OCI-LY7 (cell line): ENCODE measurements at places on chromosomes 7 and 10.
A peak's percentile ranks its signal among the peaks of the same experiment; 100 is the strongest.

GRCh38 chr7:43469051-43469450 lies 113.9 kb upstream of the STK17A start:
- DNase-seq: no peak

DNA sequence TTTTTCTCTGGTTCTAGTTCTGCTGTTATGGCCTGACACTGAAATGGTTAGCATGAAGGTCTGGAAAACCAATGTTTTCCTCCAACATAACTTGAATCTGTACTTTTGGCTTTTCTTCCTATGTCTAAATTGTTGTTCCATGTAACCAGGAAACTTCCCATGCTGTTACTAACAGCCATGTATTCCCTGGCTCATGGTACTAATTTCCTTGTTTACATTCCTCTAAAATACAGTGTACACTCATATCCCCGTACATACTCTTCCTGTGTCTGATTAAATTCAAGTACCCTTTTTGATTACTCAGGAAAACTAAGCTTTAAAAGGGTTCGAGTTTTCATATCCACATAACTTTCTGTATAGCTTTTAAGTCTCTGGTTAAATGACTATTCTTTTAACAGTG lies 12.3 kb upstream of the ACSM6 start:
- DNase-seq: no peak

GRCh38 chr10:79186486-79187120 lies 117.8 kb downstream of the ZMIZ1 start:
- DNase-seq: no peak

DNA sequence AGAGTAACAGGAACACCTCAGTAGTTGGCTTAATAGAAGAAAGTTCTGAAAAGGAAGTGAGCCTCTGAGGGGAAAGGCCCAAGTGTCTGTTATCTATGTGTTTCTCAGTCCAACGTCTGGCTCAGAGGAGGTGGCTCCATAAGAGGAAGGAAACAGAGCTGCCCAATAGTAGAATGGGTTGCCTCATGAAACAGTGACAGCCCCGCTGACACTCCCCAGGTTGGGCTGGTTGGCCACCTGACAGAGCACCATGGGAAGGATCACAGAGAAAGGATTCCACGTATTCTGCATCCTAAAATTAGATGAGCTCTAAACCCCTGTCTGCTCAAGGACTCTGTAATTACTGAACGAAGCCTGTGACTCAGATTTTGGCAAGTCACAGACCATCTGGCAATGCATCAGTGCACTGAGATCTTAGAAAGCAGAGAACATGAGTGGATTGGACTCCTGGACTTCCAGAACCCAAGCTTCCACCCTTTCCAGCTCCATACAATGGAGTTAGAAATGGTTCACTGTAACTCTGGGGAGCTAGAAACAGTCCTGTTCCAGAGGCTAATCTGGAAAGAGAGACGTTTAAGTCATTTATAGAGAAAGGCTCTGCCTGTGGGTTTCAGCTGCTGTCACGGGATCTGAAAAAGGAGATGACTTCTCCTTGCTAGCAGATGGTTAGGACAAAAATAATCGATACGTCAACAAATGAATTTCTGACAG lies 2.9 kb downstream of the PKD2L1 start:
- DNase-seq: peak; percentile 79

GRCh38 chr10:68877482-68878110 lies 23.5 kb upstream of the DDX50 start:
- no peak for DNase-seq

GRCh38 chr10:85666987-85667386 lies 699.6 kb downstream of the GRID1 start:
- no peak for DNase-seq

GRCh38 chr10:96491303-96491702 lies 22.4 kb downstream of the TLL2 start:
- DNase-seq: peak; percentile 19

DNA sequence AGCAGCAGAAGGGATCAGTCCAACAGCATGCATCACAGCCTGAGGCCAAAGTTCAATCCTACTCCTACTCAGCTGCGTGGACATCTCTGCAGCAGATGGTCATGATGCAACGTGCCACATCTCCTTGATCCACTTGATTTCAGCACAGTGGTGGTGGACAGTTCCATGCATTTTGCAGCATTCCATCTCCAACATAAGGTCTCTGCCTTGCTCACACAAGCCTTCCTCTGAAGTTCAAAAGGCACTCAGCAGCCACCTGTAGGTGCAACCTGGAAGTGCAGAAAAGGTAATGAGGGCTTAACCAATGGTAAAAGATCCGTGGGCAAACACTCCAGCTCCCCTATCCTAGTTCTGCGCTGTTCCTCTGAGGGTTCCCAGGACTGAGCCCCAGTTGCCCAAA lies 57.5 kb upstream of the CHCHD3 start:
- peak; percentile 1 for DNase-seq

DNA sequence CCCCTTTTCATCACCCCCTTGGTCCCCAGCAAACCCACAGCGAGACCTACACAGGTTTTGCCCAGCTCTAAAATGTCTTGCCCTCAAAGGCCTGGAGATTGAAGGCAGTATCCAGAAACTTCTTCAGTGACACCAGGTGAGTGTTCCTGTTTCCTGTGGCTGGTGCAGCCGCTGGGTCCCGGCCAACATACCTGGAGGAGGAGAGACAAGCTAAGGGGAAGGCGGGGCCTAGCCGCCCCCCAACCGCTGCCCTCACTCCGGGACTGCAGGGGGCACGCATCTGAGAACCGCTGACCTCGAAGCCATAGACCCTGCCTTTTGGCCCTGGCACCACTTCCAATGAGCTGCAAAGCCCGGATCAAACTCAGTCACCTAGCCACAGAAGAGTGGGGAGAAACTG lies 27.0 kb downstream of the OGDHL start:
- DNase-seq: no peak

DNA sequence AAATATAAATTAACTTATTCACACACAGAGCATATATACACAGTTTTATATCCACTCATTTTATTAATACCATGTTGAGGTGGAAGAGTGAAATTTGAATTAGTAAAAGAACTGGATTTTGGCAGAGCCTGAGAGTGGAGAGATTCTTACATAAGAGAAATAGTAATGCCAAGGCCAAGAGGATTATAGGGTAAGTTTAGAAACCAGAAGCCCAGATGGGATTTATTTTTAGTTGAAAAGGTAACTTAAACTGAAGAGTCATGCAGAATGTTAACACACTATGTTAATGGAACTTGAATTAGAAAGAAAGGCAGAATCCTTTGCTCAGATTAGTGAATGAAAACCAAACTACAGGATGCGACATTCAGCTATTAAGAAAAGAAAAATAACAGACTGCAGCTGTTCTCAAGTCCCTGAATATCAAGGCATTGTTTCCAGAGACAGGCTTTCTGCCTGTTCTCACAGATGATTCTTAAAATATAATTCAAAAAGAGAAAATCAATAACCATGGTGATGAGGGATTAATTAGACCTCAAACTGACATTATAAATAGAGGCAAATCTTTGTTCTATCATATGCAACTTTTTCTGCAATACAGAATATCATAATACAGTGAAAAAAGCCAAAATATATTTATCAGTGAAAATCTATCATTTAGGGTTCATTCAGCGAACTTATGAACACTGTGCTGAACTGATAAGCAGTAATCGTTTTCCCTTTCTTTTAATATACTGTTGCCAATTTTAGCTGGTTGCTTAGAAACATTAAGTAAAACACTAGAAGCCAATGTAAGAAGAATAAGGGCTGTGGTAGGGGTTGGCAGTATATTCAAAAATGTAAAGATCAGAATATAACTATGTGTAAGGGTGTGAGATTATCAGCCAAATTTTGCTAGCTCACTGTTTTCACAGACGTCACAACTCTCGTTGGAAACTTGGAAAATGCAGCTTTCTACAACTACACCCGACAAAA lies 34.4 kb downstream of the HECTD2 start:
- no peak for DNase-seq
